ENCODE measurements at places on chromosomes 12 and 14.

GRCh38 chr12:12586879-12587675 is 24.4 kb upstream of the DUSP16 start:
- no peak for DNase-seq

- DNase-seq: no peak
These were observed 38.5 kb upstream of the KCNK13 start for GRCh38 chr14:90023176-90023896.

DNA sequence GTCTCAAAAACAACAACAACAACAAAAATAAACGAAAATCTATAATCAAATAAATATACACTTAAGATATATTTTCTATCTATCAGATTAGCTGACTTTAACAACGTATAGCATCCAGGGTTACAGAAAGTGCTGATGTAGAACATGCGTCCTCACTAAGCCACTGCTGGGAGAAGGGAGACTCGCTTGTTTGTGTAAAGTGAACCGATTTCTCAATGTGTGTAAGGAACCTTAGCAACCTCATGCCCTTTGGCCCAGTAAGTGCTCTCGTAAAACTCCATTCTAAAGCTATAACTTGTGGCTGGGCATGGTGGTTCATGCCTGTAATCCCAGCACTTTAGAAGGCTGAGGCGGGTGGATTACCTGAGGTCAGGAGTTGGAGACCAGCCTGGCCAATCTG is 23.8 kb downstream of the NFKBIA start:
- DNase-seq: no peak

DNA sequence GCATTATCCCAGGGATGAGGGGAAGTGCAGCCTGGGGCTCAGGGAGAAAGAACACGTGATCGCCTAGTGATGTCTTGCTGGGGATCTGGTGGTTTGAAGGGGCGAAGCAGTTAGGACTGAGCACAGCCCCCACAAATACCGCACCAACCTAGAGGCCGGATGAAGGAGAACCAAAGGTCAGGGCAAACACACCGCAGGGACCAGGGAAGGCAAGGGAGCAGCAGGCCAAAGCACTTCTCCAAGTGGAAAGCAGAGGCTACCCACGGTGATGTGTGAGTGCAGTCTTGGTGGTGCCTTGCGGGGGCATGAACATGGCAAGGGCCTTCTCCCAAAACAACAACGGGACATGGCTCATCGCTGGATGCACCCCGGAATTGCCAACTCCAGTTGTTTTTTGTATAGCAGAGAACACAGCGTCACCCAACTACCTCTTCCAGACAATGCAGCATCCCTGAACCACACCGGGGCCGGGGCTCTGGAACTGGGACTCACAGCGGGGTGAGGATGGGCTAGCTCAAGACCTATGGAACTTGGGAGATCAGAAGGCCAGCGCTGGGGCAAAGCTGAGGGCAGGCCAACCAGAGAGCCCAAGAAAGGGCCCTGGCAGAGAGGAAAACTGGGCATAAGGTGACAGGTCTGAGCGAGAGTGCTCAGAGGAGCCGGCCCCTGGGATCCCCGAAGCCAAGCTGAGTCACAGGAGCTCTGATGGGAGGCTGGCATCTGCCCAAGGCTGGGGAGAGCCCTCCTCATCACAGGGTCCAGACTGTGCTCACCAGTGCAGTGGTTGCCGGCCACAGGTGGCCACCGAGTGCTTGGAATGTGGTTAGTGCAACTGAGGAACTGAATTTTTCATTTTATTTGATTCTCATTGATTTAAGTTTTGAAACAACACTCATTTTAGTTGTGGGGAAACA is 11.1 kb downstream of the GALNT16 start:
- DNase-seq: peak; percentile 19

All from T1000 (cell line).